CD4-positive, alpha-beta T cell treated with Interleukin-17A for 1 hour (primary cell): ENCODE measurements at places on chromosomes 5 and 9.

GRCh38 chr5:16529306-16529705 is 63.7 kb upstream of the ZNF622 start:
- DNase-seq = no peak

- no peak for DNase-seq
These were observed 11.3 kb downstream of the PMPCA start for GRCh38 chr9:136421791-136422190.

GRCh38 chr5:71949772-71950171 is 157.5 kb upstream of the MAP1B start:
- DNase-seq = no peak

GRCh38 chr5:149405550-149406202 is 26.6 kb upstream of the IL17B start:
- no peak for DNase-seq

DNA sequence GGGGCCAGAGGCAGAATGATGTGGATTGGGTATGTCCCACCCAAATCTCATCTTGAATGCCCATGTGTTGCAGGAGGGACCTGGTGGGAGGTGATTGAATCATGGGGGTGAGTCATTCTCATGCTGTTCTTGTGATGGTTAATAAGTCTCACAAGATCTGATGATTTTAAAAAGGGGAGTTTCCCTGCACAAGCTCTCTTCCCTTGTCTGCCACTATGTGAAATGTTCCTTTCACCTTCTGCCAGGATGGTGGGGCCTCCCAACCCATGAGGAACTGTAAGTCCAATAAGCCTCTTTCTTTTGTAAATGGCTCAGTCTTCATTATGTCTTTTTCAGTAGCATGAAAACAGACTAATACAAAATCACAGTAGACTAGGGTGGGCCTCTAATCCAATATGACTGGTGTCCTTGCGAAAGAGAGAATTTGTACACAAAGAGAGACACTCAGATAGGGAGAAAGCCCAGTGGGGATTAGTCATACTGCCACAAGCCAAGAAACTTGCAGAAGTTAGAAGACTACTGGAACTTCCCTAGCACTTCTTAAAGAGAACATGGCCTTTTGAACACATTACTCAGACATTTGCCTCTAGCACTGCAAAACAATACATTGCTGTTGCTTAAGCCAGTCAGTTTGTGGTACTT is 68.4 kb downstream of the ANXA1 start:
- DNase-seq = peak; percentile 13

DNA sequence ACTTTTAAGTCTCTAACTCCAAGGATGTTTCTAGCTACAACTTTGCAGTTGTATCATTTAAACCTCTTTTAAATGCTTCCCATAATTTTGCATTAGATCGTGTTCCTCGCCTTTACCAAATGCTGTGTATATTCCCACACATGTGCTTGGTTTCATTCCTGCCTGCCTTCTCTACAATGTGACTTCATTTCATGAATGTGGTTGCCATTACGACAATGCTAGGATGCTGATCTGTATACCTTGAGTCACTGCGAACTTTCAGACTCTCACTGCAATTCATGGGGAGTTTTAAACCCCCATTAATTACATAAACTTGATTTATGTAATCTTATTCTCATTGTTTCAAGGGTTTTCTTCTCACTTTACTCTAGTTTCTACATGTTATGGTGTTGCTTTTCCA is 50.3 kb downstream of the UBE2QL1 start:
- DNase-seq = no peak

GRCh38 chr5:161064781-161065180 is 212.8 kb upstream of the ATP10B start:
- no peak for DNase-seq

DNA sequence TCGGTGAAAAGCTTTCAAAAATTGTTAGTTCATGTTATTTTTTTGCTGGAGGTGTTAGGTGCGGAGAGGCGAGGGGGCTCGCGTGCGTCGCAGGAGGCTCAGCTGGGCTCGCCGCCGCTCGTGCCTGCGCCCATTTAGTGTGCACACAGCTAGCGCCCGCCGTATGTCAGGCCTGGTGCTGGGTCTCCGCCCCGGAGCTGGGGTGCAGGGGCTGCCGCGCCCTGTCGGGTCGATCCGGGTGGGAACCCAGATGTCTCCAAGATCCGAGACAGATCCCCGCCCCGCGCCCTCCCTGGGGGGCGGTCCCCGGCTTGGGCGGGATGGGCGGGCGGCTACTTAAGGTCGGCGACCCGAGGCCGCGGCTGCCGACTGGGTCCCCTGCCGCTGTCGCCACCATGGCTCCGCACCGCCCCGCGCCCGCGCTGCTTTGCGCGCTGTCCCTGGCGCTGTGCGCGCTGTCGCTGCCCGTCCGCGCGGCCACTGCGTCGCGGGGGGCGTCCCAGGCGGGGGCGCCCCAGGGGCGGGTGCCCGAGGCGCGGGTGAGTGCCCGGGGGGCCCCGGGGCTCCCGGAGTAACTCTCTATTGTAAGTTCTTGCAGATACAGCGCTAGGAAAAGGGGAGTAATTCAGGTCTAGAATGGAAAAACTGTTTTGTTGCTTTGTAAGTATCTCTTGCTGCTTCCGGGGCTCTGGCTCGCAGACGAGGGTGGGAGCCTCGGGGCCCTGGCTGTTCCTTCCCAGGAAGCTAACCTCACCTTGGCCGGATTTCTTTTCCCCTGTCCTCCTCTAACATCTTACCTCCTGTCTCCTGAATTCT is 31.7 kb downstream of the GSN start:
- no peak for DNase-seq

- DNase-seq = no peak
These were observed 50.3 kb upstream of the SPTLC1 start for GRCh38 chr9:92165484-92165883.

- DNase-seq = no peak
These were observed 134.2 kb upstream of the RASGRF2 start for GRCh38 chr5:80825786-80826460.

DNA sequence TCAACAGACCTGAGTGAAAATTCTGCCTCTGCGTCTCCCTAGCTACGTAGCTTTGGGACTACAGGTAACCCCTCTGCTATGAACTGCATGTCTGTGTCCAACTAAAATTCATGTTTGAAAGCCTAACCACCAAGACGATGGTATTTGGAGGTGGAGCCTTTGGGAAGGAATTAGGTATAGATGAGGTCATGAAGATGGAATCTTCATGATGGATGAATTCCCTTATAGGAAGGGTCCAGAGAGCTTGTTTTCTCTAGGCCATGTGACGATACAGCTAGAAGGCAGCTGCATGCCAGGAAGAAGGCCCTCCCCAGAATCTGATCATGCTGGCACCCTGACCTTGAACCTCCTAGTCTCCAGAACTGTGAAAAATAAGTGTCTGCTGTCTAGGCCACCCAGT is 296.4 kb downstream of the SLIT3 start:
- no peak for DNase-seq

- peak; percentile 76 for DNase-seq
These were observed 6.1 kb upstream of the DPM2 start for GRCh38 chr9:127943731-127944144.

DNA sequence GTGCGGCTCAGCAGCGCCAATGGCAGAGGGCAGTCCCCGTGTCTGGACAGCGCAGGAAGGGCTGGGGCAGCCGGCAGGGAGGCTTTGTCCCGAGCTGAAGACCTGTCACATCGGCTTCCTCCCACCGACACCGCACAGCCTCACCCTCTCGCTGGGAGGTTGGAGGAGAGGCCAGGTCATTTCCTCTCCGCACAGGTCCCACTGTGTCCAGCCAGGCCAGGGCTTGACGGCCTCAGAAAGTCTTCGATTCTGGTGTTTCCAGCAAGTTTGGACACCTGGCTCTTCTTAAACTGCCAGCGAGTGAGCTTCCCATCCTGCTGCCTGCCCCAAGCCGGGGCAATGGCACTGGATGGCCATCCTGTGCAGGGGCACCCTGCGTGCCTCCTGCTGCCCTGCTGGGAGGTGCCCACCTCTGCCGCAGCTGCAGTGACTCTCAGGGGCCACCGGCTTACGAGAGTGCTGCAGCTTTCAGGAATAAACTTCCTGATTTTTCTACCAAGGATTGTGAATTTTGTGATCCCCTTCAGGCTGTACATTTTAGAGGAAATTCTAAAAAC is 33.9 kb downstream of the AHRR start:
- no peak for DNase-seq

- no peak for DNase-seq
These were observed 170.4 kb upstream of the KCNN2 start for GRCh38 chr5:114191441-114191840.

DNA sequence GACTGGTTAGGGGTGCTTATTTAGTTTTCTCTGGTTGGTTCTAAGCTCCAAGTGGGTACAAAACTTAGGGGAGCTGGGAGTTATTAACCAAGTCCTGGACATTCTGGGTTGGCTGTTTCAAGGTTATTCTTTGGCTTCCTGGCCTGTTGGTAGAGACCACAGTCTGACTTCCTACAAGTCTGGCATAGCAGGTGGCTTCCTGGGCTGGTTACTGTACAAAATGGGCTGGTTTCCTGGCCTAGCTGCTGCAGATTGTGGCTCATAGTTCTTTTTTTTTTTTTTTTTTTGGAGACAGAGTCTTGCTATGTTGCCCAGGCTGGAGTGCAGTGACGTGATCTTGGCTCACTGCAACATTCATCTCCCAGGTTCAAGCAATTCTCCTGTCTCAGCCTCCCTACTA is 46.3 kb upstream of the BARHL1 start:
- no peak for DNase-seq

DNA sequence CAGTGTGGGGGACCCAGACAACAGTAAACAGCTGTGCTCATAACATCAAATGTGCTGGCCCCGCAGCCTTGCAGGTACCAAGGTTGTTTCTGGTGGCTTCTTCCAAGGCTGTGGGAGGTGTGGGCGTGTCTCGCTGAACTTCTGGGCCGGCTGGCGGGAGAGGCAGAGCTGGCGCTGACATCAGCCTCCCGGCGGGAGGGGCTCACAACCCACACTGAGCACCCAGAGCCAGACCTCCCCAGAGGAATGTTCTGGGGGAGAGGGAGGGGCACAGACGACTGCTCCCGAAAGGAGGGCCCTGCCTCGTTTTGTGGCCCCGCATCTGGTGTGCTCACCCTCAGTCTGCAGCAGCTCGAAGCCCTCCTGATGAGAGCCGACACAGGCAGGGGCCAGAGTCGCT is 6.9 kb upstream of the SLC12A7 start:
- DNase-seq = no peak

- DNase-seq = peak; percentile 45
These were observed 219.6 kb upstream of the RORB start for GRCh38 chr9:74277532-74277931.

- DNase-seq = no peak
These were observed 2025.5 kb upstream of the NUDT12 start for GRCh38 chr5:105587963-105588662.

DNA sequence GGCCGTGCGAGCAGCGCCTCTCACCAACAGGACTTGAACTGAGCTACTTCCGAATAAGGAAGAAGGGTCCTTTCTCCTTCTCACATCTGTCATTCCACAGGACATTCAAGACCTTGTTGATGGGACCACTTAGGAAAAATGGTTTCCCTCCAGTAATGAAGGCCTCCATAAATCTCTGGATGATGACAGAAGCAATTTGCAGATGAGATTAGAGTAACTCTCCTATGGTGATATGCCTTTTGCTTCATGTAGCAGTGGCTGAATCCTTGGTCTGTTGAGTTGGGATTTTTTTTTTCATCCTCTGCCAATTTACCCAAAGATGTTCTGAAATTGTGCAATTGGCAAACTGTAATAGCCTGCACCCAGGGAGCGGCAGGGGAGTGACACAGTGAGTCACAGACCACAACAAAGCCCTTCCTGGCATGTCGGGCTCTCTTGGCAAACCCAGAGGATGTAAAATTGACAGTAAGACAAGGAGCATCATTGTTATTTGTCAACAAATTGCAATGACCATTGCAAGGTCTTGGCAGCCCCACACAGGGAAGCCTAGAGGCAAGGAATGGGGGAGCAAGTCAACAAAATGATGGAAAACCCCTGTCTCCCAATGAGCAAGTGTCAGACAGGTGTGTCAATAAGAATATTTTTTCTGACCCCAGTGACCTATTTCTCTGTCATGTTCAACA is 275.9 kb downstream of the ACTL7B start:
- DNase-seq = no peak

DNA sequence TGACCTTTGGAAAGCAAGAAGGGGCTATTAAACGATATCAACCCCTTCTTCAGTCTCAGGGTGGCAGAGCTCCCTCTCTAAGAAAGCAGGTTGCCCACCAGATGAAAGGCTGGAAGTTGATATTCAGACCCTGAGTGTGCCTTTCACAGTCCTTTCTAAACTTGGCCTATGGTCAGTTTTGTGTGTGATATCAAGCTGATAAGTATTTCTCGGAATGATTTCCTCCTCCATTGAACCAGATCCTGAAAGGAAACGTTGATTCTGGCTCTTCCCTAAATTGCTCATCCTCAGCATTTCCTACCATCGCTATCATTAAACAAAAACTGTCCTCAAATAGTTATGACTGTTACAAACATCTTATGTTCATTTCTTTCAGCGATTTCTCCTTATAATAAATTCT is 130.4 kb downstream of the CEMIP2 start:
- no peak for DNase-seq

GRCh38 chr5:116152169-116152568 is 67.3 kb downstream of the COMMD10 start:
- DNase-seq = no peak

GRCh38 chr5:173268750-173269432 is 33.9 kb upstream of the NKX2-5 start:
- no peak for DNase-seq

DNA sequence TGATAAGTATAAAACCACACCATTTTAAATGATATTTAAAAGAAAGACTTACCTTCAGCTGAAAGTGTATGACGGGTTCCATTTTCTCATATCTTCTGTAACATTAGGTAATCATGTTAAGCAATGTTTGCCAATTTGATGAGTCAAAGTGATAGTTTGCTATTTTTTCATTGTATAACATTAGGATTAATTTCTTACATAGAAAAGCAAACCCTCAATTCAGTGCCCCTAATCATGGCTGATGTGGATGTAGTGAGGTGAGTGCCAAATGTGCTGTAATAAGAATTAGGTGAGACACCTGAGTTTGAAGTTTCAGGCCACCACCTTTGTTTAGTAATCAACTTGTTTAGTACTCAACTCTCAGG is 68.0 kb downstream of the UNC13B start:
- DNase-seq = no peak

- no peak for DNase-seq
These were observed 22.0 kb downstream of the CHD1 start for GRCh38 chr5:98906756-98907355.

GRCh38 chr5:112006721-112007120 is 249.7 kb upstream of the NREP start:
- DNase-seq = no peak

GRCh38 chr9:127241354-127241753 is 23.2 kb upstream of the GARNL3 start:
- no peak for DNase-seq

- DNase-seq = no peak
These were observed 439.9 kb downstream of the GADD45G start for GRCh38 chr9:90044710-90045151.

GRCh38 chr5:112087222-112087621 is 330.2 kb upstream of the NREP start:
- DNase-seq = no peak

DNA sequence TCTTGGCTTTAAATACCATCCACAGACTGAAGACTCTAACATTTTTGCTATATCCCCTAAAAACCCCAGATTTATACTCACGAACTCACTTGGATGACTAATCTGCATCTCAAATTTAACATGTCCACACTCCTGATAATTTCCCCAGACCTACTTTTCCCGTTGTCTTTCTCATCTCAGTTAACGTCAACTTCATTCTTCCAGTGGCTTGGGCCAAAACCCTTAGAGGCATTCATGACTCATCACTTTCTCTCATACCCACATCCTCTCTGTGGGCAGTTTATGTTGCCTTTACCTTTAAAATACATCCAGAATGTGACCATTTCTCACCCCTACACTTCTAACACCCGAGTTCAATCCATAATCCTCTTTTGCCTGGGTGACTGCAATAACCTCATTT is 96.7 kb downstream of the EDIL3 start:
- DNase-seq = no peak

GRCh38 chr5:138989720-138990119 is 114.6 kb upstream of the LRRTM2 start:
- DNase-seq = no peak
